ENCODE measurements at places on chromosomes 7 and 10.
A peak's percentile ranks its signal among the peaks of the same experiment; 100 is the strongest.

- DNase-seq, result no peak
Measured at GRCh38 chr7:28638914-28639313, 226.6 kb downstream of the CREB5 start.

DNA sequence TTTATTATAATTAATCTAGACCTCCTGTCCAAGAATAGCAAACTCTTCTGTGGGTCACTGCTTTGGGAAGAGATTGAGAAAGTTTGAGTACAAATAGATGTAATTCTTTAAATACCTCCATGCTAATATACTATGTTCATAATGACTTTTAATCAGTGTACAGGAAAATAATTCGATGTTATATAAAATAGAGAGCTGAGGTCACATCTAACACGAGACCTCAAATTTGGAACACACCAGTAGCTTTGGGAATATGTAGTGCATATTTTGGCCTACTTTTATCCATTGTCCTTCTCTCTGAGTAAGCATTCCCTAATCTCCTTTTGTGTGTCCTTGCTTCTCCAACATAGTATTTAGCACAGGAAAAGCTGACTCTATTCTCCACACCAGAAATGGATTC lies 27.3 kb upstream of the CABCOCO1 start:
- no peak for DNase-seq

- no peak for DNase-seq
Measured at GRCh38 chr7:86972072-86972471, 87.4 kb downstream of the ELAPOR2 start.

DNA sequence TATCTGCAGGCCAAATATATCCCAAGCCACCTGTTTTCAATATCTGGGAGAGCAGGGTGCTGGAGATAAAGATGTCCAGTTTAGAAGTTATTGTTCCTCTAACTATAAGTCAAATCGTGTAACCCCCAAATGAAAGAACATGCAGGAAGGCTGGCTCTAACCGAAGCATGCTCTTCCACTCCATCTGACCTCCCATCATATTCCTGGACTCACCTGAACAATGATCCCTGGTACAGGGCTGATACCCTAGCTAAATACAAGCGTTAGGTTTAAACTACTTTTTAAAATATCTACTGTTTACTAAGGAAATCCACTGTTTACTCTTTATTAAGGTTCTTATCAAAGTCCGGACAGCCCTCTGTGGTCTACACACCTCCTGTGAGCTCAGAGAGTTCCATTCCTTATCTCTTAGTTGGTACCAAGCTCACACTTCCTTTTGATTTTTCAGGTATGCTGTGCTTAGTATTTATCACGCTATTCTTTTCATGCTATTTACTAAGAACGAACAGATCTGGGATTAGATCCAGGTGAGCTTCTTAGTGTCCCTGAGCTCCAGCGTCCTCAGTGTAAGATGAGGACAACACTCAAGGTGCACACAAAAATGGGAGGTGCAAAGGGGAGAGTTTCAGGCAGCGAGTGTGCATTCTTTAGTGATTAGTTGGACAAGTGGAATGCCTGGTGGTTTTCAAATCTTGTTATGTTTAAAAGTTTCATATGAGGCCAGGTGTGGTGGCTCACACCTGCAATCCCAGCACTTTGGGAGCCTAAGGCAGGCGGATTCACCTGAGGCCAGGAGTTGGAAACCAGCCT lies 23.6 kb upstream of the COBL start:
- no peak for DNase-seq

- no peak for DNase-seq
Measured at GRCh38 chr7:75818472-75818871, 4.9 kb upstream of the CCL24 start.

GRCh38 chr7:25565949-25566348 lies 337.7 kb upstream of the NPVF start:
- peak; percentile 9 for DNase-seq

GRCh38 chr7:72674394-72674793 lies 153.6 kb downstream of the TYW1B start:
- DNase-seq, result no peak

- DNase-seq, result no peak
Measured at GRCh38 chr7:2245883-2246675, 4.1 kb downstream of the NUDT1 start.

DNA sequence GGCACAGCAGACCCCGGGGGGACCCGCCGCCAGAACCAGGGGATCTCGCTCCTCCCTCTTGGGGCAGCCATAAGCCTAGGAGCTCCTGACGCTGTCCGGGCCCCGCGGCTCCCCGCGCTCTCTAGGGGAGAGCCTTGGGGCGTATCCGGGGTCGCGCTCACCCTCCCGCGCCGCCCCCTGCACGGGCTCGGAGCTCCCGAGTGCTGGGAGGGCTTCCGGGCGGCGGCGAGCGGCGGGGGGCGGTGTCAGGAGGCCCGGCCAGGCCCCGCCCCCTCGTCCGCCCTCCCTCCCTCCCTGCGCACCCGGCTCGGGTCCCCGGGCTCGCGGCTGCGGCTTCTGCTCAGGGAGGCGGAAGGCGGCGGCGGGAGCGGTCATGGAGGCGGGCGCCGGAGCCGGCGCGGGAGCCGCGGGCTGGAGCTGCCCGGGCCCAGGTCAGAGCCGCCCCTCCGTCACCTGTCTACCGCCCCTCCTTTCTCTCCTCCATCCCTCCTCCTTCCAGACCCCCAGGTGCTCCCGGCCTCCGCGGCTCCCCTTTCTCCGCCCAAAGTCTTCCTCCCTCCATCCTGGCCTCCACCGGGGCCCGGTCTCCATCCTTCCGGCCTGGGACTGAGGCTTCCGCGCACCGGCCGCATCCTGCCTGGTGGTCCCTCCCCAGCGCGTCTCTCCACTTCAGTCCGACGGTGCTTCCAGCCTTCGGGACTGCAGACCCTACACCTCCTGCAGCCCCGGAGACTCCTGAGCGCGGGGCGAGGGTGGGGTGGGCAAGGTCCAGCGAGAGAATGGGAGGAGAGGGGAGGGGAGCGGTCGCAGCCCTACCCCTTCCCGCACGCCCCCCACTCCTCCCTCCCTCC lies at the start of gene CCDC136:
CCDC136 (plus strand) TSS at position 848 of the 851 bp plus-strand sequence. CDS start 444 bp downstream, outside the sequence.
- DNase-seq, result peak; percentile 90

DNA sequence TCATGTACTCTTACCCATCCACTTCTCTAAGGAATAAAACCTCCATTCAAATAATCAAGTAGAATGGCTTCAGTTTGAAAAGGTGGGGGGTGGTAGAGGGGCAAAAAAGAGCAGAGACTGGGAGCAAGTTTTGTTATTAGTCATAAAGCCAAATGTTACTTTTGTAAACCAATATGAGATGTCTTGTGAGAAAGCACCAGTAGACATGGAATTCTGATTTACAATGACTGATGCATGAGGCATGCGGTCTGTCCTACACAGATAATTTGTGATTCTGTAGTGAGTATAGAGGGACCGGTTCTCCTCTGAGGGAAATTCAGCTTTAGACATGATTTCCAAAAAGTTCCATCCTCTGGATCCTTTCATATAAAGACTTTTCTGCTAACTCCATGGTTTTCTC lies 12.9 kb upstream of the ABCA13 start:
- DNase-seq, result no peak

- no peak for DNase-seq
Measured at GRCh38 chr10:32961895-32962369, 3.9 kb upstream of the ITGB1 start.

DNA sequence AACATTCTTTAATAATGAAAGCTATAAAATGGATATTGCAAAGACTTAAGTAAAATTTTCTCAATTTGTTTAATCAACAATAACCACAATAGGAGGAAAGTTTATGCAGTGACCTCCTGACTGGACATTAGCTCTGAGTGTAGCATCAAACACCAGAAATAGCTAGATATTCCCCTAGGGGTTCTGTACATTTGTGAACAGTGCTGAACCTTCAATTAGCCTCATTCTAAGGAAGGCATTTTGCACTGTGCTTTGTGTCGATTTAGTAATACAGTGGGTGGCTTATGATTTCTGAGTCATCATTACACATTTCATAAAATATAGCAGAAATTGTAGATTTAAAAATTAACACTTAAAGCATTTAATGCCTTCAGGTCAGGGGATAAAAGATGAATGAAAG lies 367.3 kb upstream of the PCDH15 start:
- no peak for DNase-seq

- no peak for DNase-seq
Measured at GRCh38 chr7:43462836-43463235, 120.1 kb upstream of the STK17A start.

DNA sequence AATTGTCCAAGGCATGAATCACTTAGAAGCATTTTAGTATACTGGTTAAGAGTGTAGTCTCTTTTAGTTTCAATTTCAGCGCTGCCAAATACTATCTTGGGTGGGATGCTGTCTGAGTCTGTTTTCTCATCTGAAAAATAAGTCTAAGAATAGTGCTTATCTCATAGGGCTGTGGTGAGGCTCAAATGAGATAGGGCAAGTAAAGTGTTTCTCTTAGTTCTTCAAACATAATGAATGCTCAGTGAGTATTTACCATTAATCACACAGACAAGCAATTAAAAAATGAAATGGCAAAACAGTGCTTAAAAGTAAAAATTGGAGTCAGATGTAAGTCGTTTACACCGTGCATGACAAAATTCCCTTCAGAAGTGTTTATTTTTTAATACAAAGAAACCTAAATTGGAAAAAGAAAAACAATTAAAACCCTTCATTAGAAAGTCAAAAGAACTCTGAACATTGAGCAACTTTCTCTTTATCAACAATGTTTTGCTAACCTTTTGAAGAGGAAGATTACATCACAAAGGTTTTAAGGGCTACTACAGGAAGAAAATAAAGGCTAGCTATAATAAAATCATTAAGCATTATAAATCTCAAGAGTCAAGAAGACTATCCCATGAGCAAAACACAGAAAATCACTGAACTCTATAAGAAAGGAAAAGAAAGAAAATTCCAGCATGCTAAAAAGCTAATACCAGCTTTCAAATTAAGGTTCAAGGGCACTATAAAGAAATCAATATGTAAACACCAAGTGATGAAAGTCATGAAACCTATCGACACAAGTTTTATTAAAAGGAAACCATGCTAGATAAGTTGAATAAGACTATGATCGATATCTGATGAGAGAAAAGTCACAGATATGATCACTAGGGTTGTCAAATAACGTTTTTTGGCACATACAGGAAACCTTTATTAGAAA lies 45.6 kb upstream of the C1GALT1 start:
- no peak for DNase-seq

- no peak for DNase-seq
Measured at GRCh38 chr7:5690931-5691473, 90.5 kb downstream of the RNF216 start.

GRCh38 chr7:476736-477360 lies 42.8 kb downstream of the PDGFA start:
- DNase-seq, result no peak

- DNase-seq, result no peak
Measured at GRCh38 chr7:42993038-42993437, 60.9 kb downstream of the MRPL32 start.

GRCh38 chr7:92768501-92769393 lies 67.6 kb downstream of the CDK6 start:
- DNase-seq, result no peak

DNA sequence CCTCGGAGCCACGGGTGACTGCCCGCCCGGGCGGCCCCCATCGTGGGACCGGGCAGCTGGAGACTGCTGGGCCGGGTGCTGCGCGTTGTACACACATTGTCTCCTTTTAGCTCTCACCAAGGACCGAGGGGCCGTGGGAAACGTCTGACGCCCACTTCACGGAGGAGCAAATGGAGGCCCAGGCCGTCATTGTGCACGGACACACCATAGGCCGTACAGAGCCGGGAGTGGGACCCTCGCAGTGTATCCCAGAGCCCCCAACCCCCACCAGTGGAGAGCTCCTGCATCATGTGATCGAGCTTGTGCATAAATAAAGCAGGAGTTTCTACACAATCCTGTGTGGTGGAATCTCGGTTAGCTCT lies 722 bp downstream of the DENND10 start:
- no peak for DNase-seq

GRCh38 chr7:92987095-92987494 lies 130.7 kb downstream of the SAMD9 start:
- DNase-seq, result no peak

- peak; percentile 7 for DNase-seq
Measured at GRCh38 chr10:14478604-14479003, 147.9 kb upstream of the FRMD4A start.

GRCh38 chr10:129233351-129234148 lies 233.5 kb upstream of the MGMT start:
- DNase-seq, result no peak

DNA sequence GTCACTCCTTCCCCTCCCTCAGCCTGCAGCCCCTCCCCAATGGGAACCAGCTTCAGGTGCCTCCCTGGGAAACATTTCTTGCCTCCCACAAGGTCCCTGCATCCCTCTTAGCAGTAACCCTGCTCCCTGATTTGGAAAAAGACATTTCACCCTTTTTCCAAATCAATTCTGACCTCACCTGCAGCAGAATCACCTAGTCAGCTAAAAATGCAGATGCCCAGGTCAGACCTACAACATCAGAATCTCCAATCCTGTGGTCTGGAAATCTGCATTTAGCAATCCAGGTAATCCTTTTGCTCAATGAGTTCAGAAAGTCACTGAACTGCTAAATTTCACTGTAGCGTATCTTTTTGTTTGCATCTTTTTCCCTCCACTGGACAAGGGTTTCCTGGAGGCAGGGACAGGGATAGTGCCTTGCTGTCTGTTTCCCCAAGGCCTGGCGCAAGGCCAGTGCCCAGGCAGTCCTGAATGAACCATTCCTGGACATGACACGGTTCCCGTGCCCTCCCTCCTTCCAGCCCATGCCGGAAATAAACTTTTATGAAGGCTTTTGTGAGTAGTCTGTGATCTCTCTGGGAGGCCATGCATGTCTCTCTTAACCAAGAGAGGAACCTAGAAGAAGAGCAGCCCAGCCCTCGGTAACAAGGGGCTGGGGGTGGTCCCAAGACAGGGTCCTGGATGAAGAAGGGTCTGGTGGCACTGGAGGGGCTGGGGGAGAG lies 44.0 kb downstream of the COL13A1 start:
- no peak for DNase-seq

DNA sequence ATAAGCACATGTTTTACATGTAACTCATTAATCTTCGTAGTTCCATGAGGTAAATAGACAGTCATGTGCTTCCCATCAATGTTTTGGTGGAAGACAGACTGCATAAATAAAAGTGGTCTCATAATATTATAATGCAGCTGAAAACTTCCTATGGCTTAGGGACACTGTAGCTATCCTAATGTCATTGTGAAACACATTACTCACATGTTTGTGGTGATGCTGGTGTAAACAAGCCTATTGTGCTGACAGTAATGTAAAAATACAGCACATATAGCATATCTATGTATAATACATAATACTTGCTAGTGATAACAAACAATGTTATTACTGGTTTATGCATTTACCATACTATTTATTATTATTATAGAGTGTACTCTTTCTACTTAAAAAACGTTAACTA lies 37.2 kb upstream of the PLXDC2 start:
- DNase-seq, result no peak
